ENCODE measurements at places on chromosomes 11 and 22.
A peak's percentile ranks its signal among the peaks of the same experiment; 100 is the strongest.

GRCh38 chr22:48856308-48856615 is 971.4 kb downstream of the BRD1 start:
- no peak for DNase-seq

GRCh38 chr22:42560781-42561180 is 7.0 kb downstream of the SERHL2 start:
- DNase-seq: no peak

DNA sequence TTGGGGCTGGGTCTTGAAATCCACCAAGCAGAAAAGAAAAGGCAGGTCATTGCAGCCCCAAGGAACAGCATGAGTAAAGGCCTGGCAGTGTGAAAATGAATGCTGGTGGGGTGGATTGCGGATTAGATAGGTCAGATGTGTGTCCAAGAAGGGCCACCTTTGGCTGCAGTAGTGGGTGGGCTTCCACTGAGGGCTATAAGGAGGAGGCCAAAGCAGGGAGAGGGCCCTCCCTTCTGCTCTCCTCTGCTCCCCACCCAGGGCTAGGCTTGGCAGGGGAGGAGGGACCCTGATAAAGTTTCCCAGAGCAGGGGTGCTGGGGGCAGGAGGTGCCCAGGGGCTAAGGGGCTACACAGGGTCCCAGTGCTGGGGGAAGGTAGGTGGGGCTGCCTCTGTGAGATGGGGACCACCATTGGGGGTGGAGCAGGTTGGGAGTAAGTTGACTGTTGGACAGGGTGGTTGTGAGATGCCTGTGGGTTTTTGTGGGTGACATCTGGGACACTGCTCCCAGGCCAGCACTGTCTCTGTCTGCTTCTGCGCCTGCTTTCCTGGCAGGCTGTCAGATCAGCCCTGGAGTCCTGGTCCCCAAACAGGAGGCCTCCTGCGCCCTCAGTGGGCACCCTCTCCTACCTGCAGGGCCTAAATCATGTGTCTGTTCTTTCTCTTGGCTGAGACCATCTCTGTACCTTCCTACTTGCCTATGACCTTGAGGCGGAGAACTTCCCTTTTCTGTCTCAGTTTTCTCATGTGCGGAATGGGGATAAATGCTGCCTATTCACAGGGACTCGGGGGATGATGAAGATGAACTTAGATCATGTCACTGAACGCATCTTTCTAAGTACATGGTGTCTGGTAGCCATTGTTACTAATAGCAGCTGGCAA is 1.9 kb downstream of the CAPN5 start:
- no peak for DNase-seq

DNA sequence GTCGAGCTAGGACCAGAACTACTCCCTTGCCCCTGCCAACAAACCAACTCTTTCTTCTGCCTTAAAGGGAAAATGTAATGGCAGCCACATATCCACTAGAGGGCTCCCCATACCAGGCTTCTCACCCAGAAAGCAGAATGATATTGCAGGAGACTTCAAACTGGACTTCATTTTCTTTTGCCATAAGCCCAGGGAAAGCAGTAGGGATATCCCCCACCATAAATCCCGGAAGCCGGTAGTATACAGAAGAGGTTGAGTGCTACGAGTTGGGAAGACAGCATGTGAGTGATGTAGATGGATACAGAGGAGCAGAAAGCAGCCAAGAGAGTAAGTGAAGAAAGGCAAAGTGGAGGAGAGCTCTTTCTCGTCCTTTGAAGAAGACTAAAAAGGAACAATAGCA is 12.1 kb downstream of the PLAAT5 start:
- DNase-seq: peak; percentile 88

DNA sequence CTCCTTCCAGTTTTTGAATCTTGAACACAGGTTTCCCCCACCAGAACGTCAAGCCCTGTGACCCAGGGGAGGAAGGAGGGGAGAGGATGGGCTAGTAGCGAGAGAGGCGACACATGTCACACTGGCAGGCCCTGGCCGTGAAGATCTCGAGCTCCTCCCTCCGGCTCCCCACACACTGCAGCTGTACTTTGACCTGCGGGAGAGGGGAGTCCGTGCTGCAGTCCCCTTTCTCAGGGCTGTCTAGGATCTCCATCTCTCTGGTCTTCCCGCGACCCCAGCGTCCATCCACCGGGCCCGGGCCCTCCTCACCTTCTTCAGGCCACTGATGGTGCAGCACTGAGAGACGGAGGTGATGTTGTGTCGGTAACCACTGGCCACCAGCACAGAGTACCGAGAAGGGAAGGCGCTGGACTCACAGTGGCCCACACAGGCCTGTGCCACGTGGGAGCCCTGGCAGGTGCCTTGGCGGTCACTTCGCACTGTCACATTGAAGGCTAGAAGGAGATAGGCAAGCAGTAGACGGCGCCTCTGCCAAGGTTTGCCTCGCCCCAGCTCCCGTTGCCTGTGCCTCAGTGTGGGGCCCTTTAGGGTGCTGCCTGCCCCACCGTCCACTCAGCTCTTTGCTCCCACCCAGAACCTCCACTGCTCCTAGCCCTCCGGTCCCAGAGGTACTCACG is 873 bp downstream of the GPHA2 start:
- DNase-seq: no peak

GRCh38 chr22:24051568-24051967 is 40.5 kb downstream of the CABIN1 start:
- no peak for DNase-seq

GRCh38 chr22:50238755-50239154 is 6.1 kb downstream of the TUBGCP6 start:
- no peak for DNase-seq

DNA sequence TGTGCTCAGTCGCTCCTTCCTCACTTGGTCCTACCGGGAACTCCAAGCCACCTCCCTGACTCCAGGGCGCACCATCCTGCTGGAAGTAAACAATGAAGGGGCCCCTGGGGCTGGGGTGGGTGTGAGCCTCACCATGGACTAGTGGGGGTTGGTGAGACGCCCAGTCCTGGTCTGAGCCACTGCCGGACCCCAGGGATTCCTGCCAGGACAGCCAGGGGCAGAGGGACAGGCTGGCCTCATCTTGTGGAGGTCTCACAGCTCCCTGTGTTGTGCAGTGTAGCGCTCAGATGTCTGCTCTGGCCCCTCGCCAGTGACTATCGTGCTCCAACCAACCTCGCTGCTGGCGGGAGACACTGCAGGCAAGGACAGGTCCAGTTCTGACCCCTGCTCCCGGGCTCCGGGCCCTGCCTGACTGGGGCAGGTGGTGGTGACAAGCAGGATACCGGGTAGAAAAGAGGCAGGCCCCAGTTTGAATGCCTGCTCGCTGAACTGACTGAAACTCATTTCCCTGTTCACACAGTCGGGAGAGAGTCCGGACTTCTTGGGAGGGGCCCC is 1021.4 kb downstream of the BRD1 start:
- no peak for DNase-seq

Data from globus pallidus (tissue), 1 donor.